Colonic mucosa (tissue), 4 donors: ENCODE measurements at places on chromosomes 16 and 17.

DNA sequence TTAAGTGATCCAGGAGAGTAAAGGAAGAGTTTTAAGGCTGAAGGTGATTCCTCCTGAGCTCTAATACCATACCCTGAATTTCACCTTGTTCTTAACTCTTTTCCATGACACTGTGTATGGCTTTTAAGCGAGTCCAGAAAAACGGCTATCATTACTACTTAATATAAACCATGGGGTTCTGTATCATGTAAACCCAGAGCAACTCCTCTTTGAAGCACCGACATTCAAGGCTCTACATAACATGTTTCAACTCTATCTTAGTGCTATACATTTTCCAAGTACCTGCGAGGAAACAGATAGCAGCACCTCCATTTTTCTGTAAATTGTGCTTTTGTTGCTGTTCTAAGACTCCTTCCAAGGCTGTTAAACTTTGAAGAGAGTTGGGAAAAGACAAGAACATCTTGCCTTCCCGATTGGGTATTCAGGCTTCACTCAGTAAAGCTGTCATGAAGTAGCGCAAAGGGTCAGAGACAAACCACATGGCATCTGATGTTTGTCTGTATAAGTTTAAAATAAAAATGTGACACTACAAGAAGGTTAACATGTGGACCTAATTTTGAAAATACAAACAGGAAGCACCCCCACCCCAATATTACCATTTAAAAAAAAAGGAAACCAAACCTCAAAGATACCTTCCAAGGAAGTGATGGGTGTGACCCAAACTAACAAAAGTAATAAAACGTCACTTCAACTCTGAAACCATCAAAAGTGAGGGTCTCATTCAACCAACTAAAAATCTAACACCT is 3.9 kb downstream of the STAT5B start:
- DNase-seq = no peak

DNA sequence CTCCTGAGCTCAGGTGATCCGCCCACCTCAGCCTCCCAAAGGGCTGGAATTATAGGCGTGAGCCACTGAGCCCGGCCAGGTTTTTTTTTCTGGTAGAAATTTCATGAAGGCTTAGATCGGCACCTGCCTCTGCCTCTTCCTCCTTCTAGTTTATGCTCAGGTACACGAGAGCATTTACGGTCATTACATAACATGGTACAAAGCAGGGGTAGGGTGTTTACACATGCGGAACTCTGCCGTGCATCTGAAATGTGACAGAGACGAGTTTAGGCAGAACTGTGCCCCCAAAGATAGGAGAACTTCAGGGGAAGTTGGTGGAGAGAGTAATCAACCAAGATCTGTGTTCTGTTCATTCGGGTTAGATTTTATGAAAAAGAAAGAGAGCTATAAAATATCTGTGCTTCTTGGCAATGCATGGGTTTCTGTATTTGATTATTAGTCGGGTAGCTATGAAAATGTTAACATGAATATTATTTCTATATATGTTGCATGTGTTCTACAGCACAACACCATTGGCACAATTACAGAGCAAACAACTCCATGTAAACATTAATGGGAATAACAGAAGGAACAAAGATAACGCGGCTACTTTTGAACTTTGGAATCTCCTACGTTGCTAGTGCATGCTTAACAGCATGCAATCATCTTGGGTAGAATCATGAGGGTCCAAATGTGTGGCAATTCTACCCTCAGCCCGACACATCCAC is 23.5 kb upstream of the MAP2K6 start:
- DNase-seq = peak; percentile 28

GRCh38 chr16:82880346-82880745 is 253.6 kb downstream of the CDH13 start:
- no peak for DNase-seq

DNA sequence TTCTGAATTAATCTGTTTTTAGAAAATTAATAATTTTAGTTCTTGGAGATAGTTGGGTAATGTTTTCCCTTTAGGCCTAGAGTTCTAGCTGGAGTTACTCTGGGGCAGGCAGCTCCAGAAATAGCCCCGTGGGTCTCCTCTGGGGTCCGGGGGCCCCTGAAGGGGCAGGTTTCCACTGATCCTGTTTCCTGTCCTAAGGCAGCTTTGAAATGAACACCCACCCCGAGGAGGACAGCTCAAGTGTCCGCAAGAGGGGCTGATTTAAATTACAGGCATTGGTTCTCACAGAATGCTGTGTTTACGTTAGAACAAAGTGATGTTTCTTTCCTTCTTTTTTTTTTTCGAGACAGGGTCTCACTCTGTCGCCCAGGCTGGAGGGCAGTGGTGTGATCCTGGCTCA is 23.8 kb downstream of the EEF2K start:
- no peak for DNase-seq

- peak; percentile 92 for DNase-seq
Observed at GRCh38 chr17:65370669-65371131, 190.7 kb downstream of the AXIN2 start.

DNA sequence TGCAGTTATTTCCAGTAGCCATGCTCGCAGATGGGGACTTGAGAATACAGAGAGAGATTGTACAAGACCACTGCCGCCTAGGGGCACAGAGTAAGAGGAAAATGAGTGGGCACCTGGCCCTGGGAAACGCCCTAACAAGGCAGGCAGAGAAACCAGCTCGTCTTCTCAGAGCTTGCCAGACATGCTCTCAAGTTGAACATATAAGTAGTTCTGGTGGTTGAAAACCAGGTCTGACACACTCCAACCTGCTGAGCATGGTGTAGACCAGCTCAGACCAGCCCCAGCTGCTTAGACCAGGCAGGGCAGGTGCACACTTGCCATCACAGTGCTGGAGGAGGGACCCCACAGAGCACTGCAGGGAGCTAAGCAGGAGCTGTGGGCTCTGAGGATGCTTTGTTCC is 250.5 kb downstream of the CPPED1 start:
- no peak for DNase-seq

DNA sequence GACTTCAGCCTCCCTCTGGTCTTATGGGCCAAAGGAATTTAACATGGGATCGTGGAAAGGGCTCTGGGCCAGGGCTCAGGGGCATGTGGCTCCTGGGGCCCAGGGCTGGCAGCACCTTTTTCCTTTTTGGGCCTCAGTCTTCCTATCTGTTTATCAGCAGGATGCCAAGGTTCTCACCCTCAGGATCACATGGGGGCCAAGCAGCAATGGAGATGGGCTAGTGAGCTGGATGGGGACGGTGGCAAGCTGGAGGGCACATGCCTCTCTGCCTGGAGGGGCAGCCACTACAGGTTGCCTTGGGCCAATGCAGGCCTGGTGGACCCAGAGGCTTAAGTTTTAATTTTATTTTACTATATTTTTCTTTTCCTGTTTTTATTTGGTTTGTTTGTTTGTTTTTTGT is 95.4 kb downstream of the CYLD start:
- DNase-seq = no peak

GRCh38 chr17:59761385-59762048 is 54.1 kb downstream of the VMP1 start:
- DNase-seq = no peak

DNA sequence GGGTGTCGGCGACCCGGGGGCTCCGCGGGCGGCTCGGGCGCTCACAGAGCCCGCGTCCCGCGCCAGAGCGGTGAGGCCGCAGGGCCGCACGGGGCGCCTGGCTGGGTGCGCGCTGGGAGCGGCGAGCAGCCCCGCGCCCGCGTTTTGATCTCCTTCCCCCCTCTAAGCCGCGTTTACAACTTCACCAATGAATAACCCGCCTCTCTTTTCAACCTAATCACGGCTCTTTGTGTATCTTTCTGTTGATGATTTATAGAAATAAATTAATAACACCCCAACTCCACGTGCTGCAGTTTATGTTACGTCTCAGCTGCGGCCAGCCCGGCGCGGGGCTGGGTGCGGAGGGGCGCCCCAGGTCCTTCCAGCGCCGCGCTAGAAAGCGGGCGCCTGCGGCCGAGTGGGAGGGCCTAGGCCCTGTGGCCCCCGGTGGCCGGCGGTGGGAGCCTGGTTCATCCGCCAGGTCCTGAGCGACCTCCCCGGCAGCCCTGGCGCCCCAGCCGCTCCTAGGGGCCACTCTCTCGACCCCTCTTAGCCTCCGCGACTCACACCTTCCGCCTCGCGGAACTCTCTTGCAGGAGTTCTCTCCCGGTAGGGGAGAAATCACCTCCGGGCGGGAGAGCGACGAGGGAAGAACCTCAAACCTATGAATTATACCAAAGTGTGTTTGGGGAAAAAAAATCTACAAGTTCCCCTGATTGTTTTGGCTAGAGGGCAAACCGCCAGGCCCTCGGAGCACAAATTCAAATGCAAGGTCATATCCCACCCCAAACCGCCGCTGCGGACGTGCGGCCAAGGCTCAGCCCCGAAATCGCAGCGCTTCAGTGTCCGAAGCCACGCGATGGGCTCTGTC is 1.9 kb downstream of the HNF1B start:
- no peak for DNase-seq

DNA sequence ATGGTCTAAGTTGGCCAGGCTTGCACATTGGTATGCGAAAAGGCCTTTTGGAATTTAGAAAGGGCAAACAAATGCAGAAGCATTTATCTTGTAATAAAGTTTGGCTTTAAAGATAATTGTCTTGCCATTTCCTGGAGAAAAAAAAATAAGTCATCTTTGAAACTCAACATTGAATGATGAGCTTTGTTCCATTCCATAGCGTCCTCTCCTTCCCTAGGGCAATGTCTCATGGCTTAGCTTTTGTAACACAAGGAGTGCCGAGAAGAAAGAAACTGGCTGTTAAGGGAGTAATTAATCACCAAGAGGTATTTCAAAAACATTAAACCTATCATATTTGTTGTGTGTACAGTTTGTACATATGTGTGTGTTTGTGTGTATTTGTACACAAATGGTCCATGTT is 372.3 kb downstream of the NPIPA8 start:
- DNase-seq = no peak

- no peak for DNase-seq
Observed at GRCh38 chr17:18323007-18323406, 7.9 kb downstream of the SMCR8 start.

- DNase-seq = no peak
Observed at GRCh38 chr16:65522412-65522811, 400.5 kb upstream of the CDH11 start.

DNA sequence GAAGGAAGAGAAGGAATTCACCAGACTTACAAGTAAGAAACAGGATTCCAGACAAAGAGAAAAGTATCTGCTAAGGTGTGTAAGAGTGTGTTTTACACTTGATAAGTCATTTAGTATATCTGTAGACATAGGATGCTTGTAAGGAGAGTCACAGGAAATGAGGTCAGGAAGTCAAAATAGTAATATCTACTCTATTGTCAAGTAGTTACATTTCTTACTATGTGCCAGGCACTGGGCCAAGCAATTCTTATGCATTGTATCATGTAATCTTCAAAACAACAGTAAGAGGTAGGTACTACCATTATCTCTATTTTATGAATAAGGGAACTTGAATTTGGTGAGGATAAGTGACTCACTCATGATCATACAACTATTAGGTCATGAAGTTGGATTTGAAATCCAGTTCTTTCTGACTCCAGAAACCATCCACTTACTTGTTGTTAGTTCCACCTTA is 129.1 kb downstream of the SNX11 start:
- DNase-seq = no peak

- no peak for DNase-seq
Observed at GRCh38 chr17:5226940-5227878, 7.5 kb downstream of the SCIMP start.

DNA sequence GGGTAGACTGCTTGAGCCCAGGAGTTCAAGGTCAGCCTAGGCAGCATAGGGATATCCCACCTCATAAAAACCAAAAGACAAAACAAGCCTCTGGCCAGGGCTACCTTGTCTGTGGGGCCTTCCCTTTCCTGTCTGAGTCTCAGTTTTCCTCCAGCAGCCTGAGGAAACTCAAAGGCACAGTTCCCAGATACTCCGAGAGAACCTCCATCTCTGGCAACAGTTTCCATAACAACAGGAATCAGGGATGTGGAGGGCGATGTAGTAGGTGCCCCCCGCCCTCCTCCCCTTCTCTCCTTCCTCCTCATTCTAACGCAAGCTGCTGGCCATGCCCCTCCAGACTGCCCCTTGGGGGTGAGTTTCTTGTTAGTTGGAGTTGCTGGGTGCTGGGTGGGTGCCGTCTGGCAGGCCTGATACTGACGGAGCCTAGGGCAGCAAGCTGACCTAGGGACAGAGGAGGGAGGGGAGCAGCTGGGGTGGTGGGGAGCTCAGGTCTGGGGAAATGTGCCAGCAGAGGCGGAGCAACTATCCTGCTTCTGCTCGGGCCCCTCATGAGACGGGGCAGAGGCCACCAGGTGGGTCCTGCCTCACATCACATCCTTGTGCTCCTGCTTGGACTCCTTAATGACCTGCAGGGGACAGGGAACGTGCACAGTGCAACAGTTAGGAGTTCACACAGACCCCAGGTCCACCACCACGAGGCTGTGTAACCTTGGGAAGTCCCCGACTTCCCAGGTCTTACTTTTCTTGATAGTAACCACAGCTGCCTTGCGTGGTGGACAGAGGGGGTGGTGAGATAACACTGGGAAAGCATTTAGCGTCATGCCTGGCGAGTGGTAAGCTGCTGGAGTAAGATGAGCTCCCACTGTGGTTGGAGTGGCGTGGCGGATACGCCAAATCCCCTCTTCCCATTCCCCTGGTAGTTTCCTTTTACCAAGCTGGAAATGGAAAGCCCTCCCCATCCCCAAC is 7.8 kb upstream of the EFTUD2 start:
- no peak for DNase-seq

DNA sequence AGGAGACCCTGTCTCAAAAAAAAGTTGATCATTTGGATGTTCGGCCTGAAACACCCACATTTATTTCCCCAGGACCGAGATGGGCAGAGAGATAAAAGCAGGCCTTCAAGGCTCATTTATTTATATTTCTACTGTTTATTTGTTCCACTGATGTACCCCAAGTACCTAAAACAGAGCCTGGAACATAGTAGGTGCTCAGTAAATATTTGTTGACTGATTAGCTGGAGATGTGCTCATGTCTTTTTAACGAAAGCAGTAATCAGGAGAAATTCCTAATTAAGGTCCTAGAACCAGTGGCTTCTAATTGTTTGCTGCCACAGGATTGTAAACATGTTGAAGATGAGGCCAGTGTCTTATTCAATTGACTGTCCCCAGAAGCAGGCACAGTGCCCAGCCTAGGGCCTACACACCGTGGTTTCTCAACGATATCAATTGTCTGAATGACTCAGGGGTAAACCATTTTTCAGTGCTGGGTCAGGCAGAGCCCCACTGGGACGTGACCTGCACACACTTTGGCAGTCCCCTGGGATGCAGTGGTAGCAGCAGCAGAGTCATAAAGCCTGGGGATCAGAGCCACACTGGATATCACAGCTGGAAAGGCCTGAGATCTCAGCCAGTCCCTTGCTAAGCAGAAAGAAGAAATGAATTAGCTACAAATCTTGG is 34.8 kb downstream of the SOST start:
- no peak for DNase-seq

- DNase-seq = no peak
Observed at GRCh38 chr17:81422776-81423697, 27.8 kb downstream of the BAHCC1 start.
